Ecto neural progenitor cell (in vitro differentiated cells): ENCODE measurements at places on chromosomes 7 and 10.

GRCh38 chr7:4268040-4268965 lies 413.8 kb upstream of the FOXK1 start:
- peak; percentile 43 for DNase-seq

GRCh38 chr10:86967481-86967941 lies 771 bp upstream of the ADIRF start:
- DNase-seq, result no peak

DNA sequence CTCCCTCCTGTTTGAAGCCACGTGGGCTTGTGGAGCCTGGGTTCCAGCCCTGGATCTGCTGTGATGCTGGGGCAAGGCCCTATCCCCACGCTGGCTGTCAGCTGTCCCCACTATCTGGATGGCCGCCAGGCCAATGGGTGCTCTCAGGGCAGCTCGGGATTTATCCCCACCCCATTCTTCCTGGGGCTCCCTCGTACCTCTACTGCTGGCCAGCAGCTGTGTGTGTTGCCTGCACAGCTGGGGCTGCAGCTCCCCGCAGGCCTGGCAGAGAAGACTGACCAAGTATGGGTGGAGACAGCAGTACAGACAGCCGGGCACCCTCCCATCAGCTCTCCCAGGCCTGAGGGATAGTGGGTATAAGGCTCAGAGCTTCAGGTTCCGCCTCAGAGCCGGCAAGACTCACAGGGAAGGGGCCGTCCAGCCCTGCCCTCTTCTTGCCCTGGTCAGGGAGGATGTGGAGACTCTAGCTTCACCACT lies 13.6 kb downstream of the CLIP2 start:
- DNase-seq, result no peak

DNA sequence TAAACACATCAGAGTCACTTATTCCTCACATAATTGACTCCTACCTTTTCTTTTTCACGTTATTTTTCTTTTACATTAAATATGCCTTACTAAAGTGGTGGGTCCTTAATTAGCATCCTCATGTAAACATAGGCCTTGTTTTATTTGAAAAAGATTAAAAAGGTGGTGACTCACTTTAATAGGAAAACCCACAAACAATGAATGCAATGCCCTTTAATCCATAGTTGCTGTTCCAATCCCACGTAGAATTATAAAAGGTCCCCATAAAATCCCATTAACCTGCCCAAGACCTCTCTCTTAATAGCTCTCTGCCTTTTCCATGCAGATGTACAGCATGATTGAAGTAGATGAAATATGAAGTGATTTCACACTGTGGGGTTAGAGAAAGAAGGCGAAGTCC lies 32.2 kb downstream of the SLC16A12 start:
- no peak for DNase-seq

GRCh38 chr10:35386594-35387174 lies 50.4 kb downstream of the CCNY start:
- DNase-seq, result no peak

- DNase-seq, result no peak
Measured at GRCh38 chr7:122637784-122638183, 61.1 kb downstream of the RNF133 start.

DNA sequence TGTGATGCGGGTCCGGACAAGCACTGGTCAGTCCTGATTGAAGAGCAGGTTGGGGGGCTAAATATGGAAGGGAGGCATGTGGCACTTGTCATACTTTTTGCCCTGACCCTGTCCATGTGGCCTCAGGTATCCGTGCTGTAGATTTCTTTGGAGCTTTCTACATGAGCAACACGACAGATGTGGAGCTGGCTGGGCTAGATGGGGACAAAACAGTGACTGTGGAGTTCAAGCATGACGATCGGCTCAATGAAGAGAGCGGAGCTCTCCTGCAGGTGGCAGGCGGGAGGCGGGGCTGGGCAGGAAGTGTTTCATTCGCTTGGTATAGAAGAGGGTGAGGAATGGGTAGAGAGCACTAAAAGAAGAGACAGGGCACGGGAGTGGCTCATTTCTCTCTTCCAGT lies 13.0 kb upstream of the CHCHD1 start:
- no peak for DNase-seq

GRCh38 chr7:39300276-39300675 lies 265.9 kb upstream of the YAE1 start:
- DNase-seq, result no peak

- DNase-seq, result peak; percentile 79
Measured at GRCh38 chr10:123154711-123155505, 706 bp downstream of the BUB3 start.

- peak; percentile 56 for DNase-seq
Measured at GRCh38 chr10:4656576-4657194, 169.3 kb upstream of the AKR1E2 start.

- DNase-seq, result no peak
Measured at GRCh38 chr7:96710544-96710943, 898 bp upstream of the SEM1 start.

DNA sequence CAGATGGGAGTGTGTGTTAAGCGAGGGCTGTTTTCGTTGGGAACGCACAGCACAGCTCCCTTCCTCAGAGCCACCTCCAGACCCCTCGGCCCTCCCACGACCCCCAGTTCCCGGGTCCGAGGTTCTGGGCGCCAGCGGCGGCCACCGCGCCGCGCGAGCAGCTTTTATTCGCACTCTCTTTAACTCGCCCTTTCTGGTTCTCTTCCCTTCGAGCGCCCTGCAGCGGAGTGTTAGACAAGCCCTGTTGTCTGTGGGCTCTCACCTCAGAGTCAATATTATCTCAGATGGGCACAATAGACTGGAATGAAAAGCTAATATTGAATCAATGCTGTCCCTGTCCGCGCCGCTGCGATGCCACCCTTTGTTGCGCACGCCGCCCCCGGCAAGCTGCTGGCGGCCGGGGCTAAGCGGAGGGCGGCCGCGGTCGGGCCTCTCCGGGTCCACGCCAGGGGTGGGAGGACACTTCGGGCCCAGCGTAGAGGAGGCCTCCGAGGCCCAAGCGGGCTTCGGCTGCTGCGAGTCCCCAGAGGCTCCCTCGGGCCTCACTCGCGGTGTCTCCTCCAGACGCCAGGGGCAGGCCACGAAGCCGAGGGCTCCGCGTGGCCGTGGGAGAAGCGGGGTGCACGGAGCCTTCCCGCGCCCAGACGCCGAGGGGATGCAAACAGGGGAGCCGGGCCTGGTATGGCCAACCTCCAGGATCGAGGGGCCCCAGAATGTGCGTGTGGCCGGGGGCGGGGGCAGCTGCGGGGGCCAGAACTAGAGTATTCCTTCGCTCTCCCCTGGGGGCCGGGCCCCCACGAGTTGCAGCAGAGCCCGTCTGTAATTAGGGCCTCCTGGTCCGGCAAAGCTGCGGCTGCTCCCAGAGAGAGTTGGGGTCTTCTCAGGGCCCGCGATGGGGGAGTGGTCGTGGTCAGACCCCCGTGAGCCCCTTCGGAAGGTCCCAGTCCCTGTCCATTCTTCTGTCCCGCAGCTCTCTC lies 7.9 kb upstream of the EMX2 start:
- peak; percentile 64 for DNase-seq

- no peak for DNase-seq
Measured at GRCh38 chr10:61301575-61301974, 151.6 kb downstream of the TMEM26 start.

DNA sequence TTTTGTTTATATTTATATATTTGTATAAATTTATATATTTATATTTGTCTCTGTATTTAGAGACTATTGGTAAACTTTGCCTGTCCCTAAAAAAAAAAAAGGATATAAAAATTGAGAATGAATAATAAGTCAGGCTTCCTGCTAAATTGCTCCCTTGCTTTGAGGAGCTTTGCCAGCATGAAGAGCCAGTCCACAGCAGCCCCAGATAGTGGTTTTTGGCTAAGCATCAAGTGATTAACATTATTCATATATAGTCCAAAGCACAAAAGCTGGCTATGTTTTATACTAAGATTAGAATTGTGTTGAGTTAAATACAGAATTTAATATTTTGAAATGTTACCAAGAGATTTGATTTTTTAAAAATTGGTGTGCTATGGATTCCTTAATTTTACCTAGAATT lies 264.9 kb upstream of the FERD3L start:
- DNase-seq, result no peak

DNA sequence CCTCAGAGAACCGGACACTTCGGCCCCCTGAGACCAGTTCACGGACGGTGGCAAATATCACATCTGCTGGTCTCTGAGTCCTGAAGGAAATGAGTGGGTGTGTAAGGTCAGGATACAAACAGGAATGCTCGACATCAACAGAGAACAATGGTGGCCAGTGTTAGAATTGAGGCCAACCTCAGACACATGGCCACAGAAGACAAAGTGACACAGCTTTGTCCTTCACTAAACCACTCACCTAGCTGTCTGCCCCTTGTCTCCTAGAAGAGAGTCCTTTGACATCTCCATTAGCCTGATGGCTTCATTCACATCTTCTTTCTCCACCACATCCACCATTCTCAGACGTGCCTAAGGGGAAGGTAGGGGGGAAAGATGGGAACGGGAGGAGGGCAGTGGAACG lies 4.3 kb downstream of the COPS6 start:
- DNase-seq, result no peak

DNA sequence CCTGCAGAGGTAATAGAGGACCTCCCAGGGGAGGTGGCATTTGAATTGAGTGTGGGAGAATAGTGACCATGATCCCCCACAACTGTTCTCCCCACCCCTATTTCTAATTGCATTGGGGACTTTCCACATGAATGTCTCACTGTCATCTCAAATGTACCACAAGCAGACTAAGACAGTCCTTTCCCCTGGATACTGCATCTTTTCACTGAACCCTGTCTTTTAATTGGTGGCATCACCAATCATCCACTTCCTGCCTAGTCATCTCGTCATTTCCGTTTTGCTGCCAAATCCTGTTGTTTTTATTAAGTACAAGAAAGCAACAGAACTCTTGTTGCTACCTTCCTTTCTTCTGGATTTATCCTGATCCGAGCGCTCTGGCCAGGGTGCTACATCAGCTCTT lies 120.3 kb downstream of the NRP1 start:
- DNase-seq, result no peak

- DNase-seq, result no peak
Measured at GRCh38 chr10:27626890-27627289, 118.7 kb downstream of the MKX start.

DNA sequence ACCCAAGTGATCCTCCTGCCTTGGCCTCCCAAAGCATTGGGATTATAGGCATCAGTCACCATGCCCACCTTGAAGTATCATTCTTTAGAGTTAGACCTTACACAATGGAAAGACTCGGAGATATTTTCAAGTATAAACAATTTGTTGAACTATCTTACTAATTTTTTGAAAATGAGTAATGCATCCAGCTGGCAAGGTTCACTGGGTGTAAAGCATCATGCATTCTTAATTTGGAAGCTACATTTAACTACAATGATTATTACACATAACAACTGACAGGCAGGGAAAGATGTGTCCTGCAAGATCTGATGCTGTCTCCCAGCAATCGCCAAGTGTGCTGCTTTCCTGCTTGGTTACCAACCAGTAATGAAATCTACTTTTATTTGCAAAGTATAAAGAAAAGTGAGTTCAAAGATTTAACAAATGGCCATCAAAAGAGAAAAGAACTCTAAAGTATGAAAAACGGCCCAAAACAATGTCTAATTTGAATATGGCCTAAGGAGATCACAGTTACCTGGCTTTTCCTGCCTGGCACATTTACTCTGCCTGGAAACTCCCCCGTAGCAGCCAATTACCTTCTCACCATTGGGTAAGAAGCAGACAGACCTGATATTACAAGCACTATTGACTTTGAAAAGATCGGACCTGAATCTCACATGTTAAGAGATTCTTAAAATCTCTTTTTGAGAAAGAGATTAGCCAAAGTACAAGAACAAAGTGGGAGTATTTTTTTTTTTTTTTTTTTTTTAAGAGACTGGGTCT lies 59.3 kb upstream of the NMT2 start:
- no peak for DNase-seq

DNA sequence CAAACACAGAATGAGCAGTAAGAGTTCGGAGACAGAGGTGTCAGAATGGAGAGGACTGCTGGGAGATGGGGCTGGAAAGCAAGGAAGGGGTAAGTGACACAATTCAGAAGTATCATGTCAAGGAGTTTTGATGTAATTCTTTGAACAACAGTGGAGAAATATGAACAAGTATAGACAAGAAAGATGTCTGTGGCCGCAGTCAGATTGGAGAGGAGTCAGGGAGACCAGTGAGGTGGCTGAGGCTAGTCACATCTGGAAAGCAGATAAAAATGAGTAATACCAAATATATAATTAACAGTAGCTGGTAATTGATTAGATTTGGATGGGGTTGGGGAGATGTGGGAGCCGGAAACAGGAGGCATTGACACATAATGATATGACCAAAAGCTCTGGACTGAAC lies 540.9 kb downstream of the SUGCT start:
- DNase-seq, result no peak

DNA sequence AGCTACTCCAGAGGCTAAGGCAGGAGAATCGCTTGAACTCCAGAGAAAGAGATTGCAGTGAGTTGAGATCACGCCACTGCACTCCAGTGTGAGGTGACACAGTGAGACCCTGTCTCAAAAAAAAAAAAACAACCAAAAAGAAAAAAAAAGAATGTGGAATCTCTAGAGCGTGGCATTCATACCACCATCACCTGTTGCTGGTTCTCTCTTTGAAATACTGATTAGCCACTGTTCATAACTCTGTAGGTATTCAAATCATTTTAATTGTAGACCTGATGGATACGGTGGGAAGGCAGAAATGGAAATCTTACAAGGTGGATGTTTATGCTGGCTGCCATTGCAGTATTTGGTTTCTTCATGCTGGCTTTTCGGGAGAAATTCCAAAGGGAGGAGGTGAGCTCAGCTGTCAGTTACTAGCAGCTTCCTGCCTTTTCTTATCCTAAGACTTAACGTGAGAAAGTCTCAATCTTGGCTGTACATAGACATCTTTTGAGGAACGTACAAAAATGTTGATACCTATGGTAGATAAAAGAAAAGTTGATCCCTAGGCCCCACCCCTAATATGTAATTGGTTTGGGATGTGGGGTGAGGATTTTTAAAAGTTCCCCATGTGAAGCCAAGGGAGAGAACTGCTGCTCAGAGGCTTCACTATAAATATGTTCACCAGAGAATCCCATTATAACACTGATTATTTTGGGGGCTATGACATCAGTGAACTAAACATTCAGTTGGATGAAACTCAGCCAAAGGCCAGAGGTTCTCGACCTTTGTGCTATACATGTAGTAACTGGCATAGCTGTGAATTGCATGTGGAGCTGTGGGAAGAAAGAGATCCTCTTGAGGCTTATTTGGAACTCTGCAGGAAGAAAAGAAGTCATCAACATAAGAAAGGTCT lies 26.9 kb upstream of the MKLN1 start:
- no peak for DNase-seq

- no peak for DNase-seq
Measured at GRCh38 chr10:35448687-35449662, 112.7 kb downstream of the CCNY start.

DNA sequence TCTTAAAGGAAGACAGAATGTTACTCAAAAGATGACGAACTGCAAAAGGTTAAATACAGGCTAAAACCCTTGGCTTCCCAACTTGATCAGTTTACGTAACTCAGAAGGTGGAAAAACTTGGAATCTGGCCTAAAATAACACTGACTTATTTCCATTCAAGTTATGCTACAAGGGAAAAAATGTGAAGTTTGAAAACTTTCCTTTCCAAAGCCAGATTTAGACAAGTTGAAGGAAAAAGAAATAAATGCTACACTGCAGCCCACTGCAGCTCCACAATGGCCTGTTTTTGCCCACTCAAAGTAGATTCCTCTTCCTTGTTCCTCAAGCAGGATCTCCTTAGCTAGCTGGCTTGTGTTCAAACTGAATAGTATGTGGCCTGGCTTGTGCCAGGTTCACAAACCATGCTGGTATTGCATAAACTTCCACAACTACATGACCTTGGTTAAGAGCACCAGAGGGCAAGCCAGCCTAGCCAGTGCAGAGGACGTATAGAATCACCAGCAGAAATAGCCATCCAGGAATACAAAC lies 166.2 kb downstream of the CPEB3 start:
- no peak for DNase-seq

- no peak for DNase-seq
Measured at GRCh38 chr7:133977409-133978274, 149.5 kb upstream of the LRGUK start.
